Epithelial cell of prostate (primary cell): ENCODE measurements at places on chromosomes 2 and 18.

DNA sequence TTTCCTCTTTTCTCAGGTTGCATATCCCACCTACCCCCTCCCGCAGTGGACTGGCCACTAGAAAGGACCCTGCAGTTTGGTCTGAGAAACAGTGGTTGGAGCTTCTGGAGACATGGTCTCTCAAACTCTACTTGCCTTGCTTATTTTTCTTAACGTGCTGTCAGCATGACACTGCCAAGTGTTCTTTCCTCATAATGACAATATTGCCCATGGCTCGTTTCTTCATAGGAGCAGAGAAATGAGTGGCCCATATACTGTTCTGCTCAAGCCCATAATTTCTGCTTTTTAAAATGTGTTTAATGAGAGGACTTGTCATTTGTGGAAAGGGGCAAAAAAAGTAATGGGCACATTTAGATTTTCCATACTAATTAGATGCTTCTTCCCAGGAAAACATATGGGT is 828.7 kb downstream of the BCL11A start:
- no peak for DNase-seq

DNA sequence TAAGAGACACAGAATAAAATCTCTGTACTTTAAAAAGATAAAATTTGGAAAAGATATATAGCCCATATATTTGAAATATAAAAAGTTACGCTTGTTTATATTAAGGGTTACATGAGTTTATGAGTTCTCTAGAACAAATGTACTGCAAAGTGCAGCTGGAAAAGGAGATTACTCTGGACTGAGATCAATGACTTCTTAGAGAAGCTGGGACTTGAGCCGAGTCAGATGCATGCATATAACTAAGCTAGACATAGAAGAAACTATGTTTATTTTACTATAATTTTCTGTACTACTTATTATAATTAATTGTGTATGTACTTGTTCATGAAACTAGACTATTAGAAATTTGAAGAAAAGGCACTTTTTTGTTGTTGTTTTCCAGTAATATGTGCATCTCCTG is 170.3 kb upstream of the NXPH2 start:
- no peak for DNase-seq

GRCh38 chr2:233117351-233117750 is 57.2 kb downstream of the INPP5D start:
- no peak for DNase-seq

DNA sequence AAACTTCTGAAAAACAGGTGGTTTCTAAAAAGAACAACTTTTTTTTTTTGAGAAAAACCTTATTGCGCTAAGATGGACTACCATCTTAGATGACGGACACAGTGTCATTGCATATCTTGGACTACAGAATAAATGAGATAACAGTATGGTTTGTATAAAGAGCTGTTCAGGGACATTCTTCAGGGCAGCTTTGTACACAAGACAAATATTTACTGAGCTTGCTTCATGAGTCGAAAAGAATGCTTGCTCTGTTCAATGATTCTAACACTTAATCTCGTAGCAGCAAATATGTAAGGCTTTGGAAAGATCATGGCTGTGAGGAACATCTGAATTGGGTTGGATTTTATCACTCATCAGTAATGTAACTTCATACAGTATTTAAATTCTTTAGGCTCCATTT is 282.5 kb upstream of the CWC22 start:
- DNase-seq = no peak

DNA sequence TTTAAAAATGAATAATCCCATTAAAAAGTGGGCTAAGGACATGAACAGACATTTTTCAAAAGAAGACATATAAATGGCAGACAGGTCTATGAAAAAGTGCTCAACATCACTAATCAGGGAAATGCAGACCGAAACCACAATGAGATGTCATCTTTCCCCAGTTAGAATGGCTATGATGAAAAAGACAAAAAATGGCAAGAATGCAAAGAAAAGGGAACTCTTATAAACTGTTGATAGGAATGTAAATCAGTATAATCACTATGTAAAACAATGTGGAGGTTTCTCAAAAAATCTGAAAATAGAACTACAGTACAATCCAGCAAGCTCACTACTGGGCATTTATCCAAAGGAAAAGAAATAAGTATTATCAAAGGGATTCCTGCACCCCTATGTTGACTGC is 169.2 kb downstream of the METTL4 start:
- DNase-seq = no peak

- no peak for DNase-seq
Observed at GRCh38 chr18:5630057-5630899, 86.5 kb upstream of the EPB41L3 start.

GRCh38 chr18:36469461-36469860 is 171.9 kb downstream of the FHOD3 start:
- no peak for DNase-seq

- DNase-seq = no peak
Observed at GRCh38 chr2:128372621-128373341, 54.1 kb upstream of the HS6ST1 start.

- DNase-seq = no peak
Observed at GRCh38 chr2:46366668-46367052, 69.5 kb downstream of the EPAS1 start.

- no peak for DNase-seq
Observed at GRCh38 chr2:149161481-149162225, 123.2 kb downstream of the LYPD6B start.

DNA sequence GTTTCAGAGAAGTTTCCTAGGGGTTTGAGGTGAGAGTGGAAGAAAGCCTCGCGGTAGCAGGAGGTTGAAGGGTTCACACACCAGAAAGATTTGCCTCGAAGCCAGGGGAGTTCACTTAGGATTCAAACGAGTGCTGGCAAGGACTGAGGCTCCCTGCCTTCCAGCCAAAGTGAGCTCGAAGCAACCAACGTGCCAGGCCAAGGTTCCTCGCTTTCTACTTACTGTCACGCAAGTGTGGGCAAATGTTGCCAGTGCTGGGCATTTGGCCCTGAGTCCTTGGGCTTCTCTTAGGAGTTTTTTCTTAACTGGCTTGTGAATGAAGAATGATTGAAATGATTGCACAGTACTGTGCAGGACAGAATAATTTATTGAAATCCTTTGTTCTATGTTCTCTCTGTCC is 53.6 kb downstream of the TMEM178A start:
- DNase-seq = no peak

DNA sequence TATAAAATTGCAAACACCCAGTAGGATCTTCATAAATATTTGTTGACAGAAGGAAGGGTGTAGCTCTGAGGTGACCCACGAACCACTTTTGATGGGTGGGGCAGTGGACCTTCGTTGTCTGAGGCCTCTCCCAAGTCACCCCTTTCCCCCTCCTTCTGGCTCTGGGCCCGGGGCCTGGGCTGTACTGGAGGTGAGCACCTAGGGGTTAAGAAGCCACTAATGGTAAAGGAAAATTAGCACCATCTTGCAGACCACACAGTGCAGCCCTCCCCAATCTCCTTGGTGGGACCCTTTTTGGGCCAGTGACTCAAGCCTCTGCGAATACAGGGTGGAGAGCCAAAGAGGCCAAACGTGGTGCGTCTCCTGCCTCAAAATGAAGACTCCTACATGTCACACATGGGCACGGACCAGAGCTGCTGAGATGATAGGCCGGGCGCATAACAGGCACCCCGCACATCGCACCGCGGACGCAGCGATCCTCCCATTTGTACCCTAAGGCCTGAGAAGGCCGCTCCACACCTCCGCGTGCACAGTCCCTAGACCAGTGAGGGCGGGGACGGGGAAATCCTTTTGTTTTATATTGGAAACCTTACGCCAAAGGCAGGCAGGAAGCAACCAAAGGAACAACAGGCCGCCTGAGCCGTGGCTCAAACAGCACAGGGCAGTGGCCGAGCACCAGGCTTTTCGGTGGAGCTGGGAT is 31.9 kb upstream of the ATP6V1B1 start:
- no peak for DNase-seq

DNA sequence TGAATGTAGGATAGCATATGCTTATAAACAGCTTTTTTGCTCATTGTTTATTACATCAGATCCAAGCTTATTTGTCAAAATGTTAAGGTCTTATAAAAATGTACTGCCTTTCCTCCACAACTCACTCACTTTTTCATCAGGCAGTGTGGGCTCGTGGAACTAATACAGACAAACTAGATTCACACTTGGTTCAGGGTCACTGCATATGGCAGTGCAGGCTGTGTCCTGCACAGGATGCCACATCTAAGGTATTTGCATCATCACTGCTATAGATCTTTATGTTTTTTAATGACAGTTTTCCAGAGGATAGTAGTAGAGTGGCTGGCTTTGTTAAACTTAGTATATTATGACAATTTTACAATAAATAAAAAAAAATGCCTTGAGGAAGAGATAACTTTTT is 381.0 kb downstream of the CLIP4 start:
- DNase-seq = no peak

DNA sequence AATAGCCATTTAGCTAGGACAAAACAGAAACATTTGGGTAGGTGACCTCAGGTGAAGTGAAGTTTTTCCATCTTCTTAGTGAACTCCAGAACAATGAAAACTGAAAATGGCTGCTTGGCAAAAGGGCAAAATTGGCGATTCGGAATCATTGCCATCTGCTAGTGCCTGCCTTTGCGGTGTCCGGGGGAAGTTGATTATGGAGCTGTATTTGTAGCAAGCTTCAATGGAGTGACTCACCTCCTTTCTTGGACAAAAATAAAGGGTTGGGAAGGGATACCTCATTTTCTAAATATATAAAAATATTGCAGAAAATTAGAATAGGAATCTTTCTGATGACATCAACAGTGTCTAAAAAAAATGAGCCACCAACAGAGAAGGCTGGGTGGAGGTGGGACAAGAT is 460.5 kb downstream of the TGIF1 start:
- DNase-seq = no peak

- no peak for DNase-seq
Observed at GRCh38 chr2:160570376-160570775, 76.8 kb upstream of the RBMS1 start.

DNA sequence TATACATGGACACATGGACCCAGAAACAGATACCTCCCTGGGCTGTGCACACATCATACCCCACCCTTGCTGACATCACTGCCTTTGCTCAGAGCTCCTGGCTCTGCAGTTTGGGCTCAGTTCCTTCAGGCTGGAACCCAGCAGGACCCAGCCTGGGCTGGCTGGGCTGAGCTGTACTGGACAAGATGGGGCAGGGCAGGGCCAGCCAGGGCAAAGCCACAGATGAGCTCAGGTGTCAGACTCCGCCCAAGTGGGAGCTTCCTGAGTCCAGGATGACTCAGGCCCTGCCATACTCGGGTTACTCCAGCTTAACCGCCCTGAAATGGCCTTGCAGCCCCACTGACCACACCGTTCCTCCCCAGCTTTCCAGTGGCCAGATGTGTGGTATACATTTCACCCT is 284.9 kb downstream of the OSR1 start:
- DNase-seq = peak; percentile 82

DNA sequence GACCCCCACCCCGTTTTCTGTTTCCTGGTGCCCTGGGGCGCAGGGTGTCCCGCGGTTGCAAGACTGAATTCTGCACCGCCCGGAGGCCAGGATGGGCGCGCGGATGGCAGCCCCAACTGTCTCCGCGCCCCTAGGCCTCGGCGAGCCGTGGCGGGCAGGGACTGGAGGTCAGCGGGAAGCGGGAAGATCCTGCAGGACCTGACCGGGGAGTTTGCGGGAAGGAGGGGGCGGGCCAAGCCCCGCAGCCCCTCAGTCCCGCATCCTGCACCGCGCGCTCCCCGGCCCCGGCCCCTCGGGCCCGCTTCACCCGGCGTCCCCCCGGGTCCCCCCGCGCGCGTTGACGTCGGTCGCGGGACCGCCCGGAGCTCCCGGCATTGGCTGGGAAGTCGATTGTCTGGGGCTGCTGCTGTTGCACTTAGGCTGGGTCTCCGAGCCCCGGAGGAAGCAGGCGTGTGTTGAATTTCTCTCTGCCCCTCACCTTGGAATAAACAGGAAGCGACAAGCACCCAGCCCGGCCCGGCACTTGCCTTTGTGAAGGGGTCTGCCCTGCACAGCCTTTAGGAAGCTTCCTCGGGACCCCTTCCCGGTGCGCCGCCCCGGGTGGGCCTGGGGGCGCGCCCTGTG is at the start of gene LDLRAD4:
Gene LDLRAD4 (plus strand): TSS at position 393 of the 624 bp plus-strand sequence.
- no peak for DNase-seq

- no peak for DNase-seq
Observed at GRCh38 chr18:6504605-6505497, 90.1 kb upstream of the L3MBTL4 start.

DNA sequence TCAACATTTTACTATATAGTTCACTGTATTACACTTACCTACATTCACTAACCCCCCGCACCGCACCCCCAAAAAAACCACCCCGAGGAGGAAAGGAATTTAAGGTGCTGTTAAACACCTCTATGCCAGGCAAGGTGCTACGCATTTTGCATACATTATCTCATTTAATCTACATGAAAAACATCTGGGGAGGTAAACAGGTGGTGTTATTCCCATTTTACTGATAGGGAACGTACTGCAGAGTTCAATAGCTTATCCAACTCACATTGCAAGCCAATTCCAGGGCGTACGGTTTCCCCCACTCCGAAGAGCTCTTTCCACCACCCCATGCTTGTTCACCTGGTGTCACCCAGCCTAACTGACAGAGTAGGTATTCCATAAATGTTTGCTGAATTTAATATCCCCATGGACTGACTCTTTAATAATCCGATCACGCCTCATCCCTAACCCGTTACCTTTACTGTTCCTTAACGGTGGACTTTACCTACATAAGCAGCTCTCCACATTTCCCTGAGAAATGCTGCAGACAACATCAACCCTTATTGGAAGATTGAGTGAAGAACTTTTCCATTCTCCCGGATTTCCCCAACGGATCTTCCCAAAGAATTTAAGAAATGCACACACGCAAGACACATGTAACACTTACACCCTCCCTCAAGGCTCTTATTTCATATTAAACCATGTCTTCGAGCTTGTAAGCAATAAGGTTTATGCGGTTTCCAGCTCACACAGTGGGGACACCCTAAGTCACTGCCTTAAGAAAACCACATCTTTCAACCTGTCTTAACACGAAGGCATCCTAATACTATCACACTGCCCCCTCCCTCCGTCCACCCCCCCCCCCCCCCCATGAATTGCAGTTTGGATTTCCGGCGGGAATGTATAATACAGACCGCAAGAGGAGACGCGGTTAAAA is 1.2 kb downstream of the RAPH1 start:
- DNase-seq = no peak

GRCh38 chr18:62717169-62717924 is 2.0 kb downstream of the PHLPP1 start:
- DNase-seq = peak; percentile 83

GRCh38 chr2:98564541-98565132 is 43.7 kb downstream of the COA5 start:
- no peak for DNase-seq
